Neural crest cell (in vitro differentiated cells): ENCODE measurements at places on chromosomes 2 and 18. TPM values are rescaled to one million over a fixed set of nuclear protein-coding genes. Genes with fewer than 3 reads are reported as not detected.

Gene RAD51AP2
- total RNA-seq: 0.16 and 0.23 TPM in 2 replicates

Gene SNRPD1
- 156 and 167 TPM in 2 replicates for total RNA-seq

DNA sequence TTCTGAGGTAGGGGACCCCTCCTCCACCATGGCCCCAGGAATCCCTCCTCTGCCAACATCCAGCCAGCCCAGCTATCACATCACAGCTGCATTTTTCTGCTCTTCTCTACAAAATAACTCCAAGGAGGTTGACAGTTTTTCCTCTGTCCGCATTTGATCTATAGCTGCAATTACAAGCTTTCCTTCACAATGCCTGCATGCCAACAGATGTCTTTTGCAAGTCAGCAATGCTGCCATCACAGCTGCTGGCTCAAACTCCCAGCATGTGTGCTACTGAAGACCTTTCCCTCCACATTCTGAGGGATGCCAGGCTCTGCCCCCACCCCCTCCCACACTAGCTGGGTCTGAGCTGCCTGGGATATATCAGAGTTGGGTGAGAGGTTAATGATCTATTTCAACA is 51.7 kb downstream of the MCFD2 start:
- no peak for DNase-seq

DNA sequence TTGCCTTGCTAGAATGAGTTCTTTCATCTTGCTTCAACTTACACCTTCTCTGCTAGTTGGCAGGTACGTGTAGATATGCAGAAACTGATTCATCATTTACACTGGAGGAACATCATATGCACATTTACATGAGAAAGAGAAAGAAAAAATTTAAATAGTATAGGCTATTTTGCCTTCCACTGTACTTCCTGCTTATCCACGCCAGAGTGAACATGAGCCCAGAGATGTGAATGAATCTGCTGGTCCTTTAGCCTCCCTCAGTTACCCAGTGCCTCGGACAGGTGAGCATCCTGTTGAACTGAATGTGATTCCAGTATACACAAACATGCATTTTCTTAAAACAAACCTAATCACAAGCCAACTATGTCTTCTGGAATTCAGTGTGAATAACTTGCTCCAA is 83.6 kb downstream of the SESTD1 start:
- no peak for DNase-seq

DNA sequence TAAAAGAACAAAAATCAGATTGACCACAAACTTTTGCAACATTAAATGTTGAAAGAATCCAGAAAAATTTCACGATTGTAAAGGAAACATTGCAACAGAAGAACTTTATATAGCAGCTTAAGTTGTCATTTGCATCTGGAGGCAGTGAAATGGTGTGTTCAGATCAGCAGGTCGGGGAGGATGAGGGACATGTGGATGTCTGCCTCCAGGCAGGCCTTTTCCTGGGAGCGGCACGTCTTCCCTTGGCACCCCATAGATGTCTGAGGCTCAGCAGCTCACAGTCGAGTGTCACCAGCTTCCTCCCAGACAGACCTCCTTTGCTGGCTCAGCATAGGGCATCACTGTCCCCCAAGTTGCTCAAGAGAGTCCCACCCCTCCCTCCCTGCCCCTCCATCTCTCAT is 44.3 kb upstream of the ASB1 start:
- no peak for DNase-seq

- no peak for DNase-seq
Observed at GRCh38 chr2:232892843-232893242, 22.8 kb downstream of the SNORC start.

- no peak for DNase-seq
Observed at GRCh38 chr2:191889931-191890330, 43.0 kb upstream of the CAVIN2 start.

GRCh38 chr2:100957996-100958653 is 44.0 kb upstream of the RPL31 start:
- DNase-seq: no peak

GRCh38 chr2:134169788-134170187 is 84.1 kb upstream of the MGAT5 start:
- no peak for DNase-seq
